ENCODE measurements at places on chromosomes 7 and 10.
A peak's percentile ranks its signal among the peaks of the same experiment; 100 is the strongest.

GRCh38 chr10:3195726-3196125 lies 23.1 kb upstream of the PITRM1 start:
- no peak for DNase-seq

DNA sequence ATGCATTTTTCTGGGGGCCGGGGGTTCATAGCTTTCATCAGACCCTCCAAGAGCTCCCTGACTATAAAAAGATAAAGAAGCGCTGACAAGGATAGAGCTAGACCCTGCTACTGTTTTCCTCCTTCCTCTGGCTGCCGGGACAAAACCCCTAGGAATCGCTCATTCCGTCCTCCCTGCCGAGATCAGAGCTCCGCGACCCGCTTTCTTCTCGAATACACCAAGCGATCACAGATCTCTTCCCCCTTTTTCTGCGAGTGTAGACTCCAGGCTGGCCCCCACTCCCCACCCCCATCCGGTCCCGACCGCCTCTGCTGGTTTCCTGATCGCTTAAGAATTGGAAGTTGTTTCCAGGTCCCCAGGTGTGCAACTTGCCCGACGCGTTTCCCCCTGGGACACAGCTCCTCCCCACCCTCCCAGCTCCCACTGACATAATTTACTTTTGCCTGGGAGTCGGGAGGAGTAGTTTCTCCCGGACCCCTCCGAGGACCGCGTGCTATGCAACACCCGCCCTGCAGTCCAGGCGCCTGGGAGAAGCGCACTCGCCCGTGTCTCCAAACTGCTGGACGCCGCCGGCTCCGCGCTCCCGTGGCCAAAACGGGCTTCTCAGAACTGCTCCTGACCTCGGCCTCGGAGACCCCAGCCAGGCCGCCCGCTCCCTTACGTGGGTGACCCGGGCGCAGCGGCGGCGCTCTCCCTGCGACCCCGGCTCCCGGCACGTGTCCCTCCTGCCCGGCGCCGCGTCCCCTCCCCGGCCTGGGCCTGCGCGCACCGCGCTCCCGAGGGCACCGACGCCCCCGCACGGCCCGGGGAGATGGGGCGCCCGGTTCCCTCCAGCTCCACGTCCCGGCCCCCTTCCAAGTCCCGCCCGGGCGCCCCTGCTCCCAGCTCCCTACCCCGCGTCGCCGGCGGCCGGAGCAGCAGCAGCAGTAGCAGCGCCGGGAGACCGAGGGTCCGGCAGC lies 552 bp downstream of the IL15RA start:
- peak; percentile 42 for DNase-seq

GRCh38 chr7:32453341-32454011 lies 36.7 kb downstream of the LSM5 start:
- DNase-seq = no peak

DNA sequence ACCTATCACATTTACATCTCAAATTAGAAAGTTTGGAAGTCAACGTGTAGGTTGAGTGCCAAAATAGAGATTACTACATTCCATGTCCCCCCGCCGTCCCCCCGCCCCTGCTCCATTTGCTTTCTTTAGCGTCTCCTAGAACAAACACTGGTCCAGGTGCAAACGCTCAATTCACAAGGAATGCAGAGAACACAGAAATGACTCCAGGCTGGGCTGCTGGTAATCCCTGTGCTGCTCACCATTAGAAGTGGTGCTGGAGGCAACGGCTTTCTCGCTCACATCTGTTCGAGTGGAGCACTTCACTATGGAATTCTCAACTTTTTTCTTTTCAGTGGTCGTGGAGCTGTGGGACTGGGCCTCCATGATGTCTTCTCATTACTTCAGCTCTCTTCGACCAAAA lies 14.1 kb downstream of the GLI3 start:
- no peak for DNase-seq

DNA sequence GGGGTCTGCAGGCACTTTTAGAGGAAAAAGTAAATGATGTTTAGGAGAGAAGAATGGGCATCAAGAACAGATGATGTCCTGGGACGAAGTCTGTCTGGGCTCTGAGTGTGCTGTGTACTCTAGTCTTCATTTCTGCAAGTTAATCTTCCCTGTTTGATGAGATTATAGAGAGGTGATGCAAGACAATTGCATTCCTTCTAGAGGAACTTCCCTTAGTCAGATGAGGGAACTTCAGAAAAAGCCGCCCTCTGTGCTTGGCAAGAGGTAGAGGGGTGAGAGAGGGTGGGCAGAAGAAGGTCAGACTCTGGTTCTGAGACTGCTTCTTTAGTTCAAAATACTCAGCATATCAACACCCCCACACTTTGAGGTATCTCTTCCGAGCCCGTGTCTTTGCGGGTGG lies 797.9 kb downstream of the LRMDA start:
- no peak for DNase-seq

GRCh38 chr7:128108641-128109423 lies 77.6 kb upstream of the LRRC4 start:
- no peak for DNase-seq

DNA sequence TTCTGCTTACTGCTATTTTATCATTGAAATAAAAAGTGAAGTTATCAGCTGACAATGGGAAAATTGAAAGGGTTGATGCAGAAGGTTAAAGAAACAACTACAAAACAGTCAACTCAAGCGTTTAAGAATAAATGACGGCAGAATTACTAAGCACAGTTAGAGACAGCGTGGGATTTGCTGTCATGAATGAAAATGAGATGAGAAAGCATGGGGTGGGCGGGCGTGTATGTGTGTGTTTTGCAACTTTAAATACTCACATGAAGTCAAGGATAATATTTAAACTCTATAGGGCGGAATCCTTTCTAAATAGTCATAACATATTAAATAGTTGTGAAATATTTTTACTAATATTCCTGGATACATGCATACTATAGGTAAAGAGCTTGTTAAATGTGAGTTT lies 450.8 kb downstream of the ETV1 start:
- no peak for DNase-seq

DNA sequence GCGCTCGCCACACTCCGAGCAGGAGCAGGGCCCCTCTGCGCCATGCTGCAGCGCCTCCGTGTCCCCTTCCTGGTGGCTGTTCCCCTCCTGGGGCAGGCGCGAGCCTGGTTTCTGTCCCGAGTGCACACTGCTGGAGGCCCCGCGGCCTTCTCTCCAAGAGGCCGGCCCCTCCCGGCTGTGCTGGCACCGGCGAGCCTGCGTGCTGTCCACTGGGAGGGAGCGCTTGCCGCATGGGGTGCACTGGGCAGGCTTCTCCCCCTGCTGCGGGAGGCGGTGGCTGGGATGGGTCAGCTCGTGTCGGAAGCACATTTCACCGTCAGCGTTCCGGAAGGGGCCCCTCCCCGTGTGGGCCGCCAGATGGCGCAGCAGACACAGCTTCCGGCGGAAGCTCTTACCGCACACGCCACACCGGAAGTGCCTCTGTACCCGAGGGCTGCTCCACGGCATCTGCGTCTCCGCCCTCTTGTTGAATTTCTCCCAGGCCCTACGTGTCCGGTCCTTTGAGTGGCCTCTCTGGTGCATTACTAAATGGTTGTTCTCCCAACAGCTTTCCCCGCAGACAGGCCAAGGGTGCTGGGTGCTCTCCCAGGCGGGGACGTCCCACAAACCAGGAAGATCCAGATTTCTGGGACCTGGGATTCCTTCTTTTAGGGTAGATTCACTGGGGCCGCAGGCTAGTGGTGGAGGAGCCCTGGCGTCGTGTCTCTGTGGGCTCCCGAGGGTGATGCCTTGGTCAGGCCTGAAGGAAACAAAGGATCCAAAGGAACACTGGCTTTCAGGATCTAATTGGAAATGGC lies 18.7 kb downstream of the ZNF786 start:
- DNase-seq = no peak

DNA sequence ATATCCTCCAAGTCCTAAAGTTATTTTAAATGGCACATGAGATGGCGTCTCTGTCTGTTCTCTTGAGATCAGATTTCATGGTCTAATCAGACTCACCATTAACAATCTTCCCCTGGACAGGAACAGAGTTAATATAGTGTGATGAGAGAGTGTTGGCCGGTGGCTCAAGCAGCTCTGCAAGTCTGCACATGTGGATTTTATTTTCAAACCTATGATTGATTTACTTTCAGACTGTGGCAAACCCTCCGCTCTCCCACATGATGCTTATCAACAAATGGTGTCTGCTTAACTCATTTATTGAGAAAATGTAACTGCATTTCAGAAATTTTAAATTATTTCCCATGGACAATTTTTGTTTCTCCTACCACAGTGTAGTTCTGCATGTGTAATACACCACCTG lies 46.5 kb upstream of the HGF start:
- no peak for DNase-seq

- DNase-seq = no peak
Observed at GRCh38 chr10:118175148-118175547, 128.4 kb upstream of the RAB11FIP2 start.

DNA sequence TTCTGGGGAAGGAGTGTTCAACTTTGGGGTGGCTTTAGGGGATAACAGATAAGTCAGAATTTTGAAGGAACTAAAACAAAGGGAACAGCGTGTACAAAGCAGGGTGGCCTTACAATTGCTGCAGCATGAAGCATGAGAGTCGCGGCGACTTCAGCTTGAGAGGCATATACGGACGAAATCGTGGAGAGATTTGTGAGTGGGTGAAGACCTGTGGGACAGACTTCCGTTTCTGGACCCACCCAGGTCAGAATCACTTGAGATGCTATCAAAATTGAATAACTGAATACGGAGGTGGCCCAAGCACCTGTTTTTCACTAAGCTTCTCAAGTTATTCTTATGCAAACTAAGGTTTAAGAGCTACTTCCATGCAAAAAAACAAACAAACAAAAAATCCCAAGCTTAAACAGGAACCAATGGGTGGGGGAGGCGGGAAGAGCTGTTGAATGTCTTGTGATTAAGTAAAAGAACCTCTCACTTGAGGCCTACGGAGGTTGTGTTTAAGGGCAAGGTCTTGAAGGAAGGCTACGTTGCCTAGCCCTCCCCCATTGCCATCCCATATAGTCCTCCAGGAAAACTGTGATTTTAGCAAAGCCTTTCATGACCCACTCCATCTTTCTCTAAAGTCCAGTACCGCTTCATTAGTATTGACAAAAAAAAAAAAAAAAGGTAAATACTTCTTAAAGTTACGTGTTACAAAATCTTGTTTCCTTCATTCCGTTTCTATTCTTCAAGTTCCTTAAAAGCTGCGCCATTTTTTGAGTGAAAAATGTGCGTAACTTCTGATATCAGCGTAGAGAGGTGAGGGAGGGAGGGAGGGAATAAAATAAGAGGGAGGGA lies 1.3 kb upstream of the TRIM24 start:
- no peak for DNase-seq

- no peak for DNase-seq
Observed at GRCh38 chr10:2948127-2948854, 119.1 kb upstream of the PFKP start.

DNA sequence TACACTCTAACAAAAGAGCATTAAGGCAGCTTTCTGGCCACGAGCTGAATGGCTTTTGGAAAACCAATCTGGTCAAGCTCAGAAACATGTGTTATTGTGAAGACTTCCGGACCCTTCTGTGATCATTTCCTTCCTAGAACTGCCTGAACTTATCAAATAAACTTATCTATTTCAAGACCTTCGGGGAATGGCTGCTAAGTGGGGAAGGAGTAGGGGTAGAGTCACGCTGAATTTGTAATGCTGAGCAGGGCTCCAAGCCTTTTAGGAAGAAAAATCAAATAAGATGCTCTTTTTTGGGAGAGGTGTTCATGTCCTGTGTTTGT lies 56.6 kb downstream of the PAPSS2 start:
- DNase-seq = no peak

- no peak for DNase-seq
Observed at GRCh38 chr7:111785076-111785475, 222.8 kb upstream of the IMMP2L start.

DNA sequence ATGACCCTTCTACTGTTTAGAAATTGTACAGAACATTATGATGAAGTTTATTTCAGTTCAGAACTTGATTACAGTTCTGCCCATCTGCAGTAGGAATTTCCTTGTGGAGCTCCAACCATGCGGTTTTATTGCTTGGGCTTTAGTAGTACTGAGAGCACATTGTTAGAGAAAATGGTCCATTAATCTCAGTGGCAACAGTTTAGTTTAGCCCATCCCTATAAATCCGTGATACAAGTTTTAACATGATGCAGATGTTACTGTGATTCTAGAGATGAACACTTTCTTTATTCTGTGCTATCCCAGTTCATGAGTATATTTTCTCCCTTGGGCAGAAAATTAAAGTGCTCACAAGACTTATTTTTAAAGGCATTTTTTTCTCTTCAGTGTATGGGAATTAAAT lies 84.8 kb upstream of the FZD8 start:
- no peak for DNase-seq

- no peak for DNase-seq
Observed at GRCh38 chr7:158729646-158730382, 25.2 kb upstream of the NCAPG2 start.

DNA sequence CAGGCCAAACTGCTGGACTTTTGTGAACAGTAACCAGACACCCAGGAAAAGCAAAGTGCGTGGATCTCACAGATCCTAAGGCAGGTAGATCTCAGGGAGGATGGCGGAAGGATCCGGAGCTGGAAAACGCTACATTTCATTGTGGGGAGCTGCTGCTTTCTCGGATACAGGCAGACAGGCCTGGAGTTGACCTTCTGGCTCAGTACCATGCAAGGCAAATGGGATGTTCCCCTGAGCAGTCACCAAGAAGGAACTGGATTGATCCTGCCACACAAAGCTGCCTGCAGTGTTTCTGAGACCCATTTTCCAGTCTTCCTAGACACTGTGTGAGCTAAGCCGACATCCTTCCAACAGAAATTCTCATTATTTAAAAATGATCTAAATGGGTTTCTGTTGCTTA lies 65.5 kb downstream of the ZRANB1 start:
- DNase-seq = no peak

GRCh38 chr7:30354791-30355190 lies 70.4 kb downstream of the ZNRF2 start:
- DNase-seq = no peak

DNA sequence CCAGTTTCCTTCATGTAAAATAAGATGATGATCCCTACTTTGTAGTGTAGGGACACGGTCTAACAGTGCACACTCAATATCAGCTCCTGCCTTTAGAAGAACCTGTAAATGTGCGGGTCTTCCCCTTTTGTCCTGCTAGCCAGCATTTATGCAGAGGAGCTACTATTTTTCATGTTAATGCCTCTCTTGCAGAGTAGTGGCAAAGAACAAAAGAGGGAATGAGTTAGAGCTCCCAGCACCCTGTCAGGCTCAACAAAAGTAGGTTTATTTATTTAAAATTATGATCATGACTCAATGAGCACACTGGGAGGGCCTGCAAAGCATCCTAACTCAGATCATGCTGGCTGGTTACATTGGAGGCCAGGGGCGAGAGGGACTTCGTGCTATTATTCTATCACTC lies 414.5 kb upstream of the COBL start:
- no peak for DNase-seq
